Caudate nucleus (tissue), 63 donors: ENCODE measurements at places on chromosomes 5 and 9.

GRCh38 chr9:78677326-78677725 lies 380.4 kb downstream of the PSAT1 start:
- no peak for DNase-seq

- no peak for DNase-seq
Measured at GRCh38 chr9:133957328-133957727, 34.8 kb downstream of the VAV2 start.

- no peak for DNase-seq
Measured at GRCh38 chr9:134918646-134919045, 934 bp upstream of the FCN1 start.

DNA sequence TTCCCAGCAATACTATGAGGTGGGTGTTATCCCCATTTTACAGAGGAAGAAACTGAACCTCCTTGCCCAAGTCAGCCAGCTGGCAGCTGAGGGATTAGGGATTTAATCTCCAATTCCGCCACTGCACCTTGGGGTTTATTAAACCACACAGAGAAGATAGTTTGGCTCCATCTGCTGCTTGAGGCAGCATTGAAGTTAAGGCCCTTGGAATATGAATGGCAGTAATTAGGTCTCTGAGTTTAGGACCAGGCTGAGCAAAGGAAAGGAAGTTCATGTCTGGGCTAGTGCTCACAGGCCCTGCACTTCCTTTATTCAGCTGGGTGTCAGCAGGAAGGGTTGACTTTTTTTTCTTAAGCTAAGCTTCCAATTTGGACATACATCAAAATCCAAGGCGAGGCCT lies 86.9 kb upstream of the GDNF start:
- no peak for DNase-seq

DNA sequence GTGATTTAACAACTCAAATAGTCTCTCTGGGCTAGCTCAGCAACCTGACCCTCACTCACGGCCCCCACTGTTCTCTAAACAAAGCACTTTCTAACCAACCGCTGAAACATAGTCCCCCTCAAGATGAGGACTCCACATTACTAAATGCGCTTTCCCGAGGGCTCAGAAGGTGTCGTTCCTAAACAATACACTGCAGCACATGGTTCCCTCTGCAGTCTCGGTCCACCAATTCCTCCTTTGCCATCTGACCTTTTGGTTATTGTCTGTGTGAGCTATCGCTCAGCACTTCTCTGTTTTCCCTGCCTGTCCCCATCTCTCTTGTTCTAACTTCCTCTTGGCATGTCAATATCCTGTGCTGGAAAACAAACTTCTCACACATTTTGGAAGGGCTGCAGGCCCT lies 7.2 kb downstream of the EPB41L4A start:
- no peak for DNase-seq

GRCh38 chr5:151108566-151108965 lies 27.7 kb upstream of the TNIP1 start:
- DNase-seq: no peak

DNA sequence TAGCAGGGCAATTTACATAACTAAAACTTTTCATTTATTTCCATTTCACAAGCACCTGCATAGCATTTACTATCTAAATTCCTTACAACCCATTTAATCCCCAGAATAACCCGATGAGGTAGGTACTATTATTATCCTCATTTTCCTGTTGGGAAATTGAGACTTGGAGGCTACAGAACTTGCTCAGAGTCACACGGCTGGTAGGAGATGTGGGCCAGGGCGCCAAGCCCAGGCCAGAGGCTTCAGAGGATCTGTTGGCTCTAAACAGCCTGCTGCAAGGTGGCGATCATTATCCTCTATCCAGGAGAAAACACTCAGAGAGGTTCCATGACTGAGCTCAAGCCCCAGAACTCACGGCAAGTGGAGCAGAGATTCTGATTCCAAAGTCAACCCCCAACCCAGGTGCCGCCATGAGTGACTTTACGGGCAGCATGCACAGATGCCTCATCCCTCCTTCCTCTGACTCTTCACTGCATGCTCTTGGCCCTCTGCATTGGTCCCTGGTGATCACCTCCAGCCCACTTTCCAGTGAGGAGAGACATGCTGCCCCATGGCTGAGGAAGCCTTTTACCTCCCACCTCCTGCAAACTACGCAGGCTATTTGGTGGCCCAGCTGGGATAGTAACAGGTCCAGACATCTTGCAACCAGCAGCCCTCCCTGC lies 168.4 kb upstream of the FSTL4 start:
- DNase-seq: no peak

DNA sequence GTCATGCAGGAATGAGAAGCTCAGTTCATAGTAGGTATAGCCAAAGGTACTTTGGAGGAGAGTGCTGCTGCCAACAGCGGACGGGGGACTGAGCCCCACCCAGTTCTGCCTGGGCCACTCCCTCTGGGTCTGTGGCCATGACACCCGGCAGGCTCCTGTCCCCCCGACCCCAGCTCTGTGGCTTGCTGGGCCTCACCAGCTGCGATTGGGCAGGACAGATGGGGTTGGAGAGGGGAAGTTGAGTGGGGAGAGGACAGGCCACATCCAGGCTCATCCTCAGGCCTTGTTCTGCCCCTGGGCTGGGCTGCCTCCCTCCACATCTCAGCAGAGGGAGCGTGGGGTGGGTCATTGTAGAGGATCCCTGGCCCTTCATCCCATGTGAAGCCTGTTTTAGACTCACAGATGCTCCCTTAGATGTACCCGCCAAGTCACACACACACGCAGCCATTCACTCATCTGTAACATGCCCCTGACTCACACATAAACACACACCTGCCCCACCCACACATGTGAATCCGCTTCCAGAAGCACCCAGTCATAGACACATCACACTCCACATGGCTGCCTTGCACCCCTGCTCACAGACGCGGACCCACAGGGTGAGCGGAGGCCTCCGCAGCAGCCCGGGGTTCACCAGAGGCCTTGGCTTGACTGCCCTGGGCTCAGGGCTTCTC lies 48.8 kb downstream of the NTNG2 start:
- no peak for DNase-seq

DNA sequence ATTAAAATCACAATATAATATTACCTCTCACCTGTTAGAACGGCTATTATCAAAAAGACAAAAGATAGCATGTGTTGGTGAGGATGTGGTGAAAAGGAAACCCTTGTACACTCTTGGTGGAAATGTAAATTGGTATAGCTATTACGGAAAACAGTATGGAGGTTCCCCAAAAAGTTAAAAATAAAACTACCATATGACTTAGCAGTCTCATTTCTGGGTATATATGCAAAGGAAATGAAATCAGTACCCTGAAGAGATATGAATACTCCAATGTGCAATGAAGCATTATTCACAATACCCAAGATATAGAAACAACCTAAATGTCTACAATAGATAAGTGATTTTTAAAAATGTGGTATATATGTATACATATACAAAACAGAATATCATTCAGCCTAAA lies 199.9 kb downstream of the SNX18 start:
- DNase-seq: no peak

DNA sequence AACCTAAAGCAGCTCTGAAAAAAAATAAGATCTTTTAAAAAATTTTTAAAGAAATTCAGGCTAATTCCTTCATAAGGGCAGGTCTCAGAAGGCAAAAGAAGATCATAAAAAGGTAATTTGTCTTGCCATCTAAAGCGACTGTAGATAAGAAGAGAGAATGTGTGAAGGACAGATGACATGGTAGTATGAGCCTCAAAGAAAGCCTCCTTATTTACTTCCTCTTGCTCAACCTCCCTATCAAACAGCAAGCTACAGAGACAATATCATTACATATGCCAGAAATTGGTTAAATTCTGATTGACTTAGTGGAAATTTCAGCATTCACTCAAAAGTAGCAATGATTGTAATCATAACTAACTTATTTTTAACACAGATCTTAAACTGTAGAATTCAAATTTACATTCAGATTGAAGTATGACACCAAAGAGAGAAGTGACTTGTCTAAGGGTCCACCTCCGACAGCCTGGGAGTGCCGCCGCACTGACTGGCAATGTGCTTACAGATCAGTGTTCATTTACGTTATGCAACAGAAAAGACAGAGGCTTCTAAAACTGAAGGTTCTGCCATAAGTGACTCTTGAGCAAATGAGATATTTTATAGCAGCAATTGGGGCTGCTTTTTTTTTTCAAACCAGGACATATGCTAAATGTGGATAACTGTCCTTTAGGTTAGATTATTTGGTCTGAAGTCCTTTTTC lies 132.0 kb downstream of the CEMIP2 start:
- DNase-seq: no peak

GRCh38 chr9:96025995-96026602 lies 150.6 kb downstream of the ERCC6L2 start:
- DNase-seq: no peak

GRCh38 chr9:72444435-72444834 lies 77.0 kb upstream of the TMC1 start:
- no peak for DNase-seq
